ENCODE measurements at places on chromosomes 1 and 21. TPM values are rescaled to one million over a fixed set of nuclear protein-coding genes. Genes with fewer than 3 reads are reported as not detected.

DNA sequence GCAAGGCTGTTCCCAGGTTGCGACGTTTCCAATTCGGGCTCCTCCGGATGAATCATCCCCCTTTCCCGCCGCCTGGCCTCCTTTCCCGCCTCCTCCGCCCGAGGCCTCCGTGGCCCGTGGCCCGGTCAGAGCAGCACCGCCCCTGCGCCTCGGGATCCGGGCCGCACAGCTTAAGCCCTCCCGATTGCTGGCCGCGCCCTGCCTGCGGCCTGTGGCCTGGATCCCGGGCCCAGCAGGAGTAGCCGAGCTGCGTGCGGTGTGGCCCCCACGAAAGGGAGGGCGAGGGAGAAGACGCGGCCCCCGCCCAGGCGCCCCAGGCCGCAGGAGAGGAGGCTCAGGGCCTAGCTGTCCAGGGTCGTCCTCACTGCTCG lies 1.0 kb downstream of the TMEM200B start:
- peaks cover 6% of the 10 kb centered on the region for H3K4me1 ChIP-seq
- H3K27ac ChIP-seq, result peak overlapping the region; percentile 63
- H3K27me3 ChIP-seq, result peaks cover 16% of the 10 kb centered on the region
- H3K4me3 ChIP-seq, result peak overlapping the region; percentile 77
- peak; percentile 79 for DNase-seq

Gene SRGAP2C
- total RNA-seq, result 4.1 TPM

GRCh38 chr1:25766721-25767436 lies 33.1 kb upstream of the SELENON start:
- no peaks in the 10 kb centered on the region for H3K27me3 ChIP-seq
- no peak for DNase-seq
- H3K36me3 ChIP-seq, result no peaks in the 10 kb centered on the region
- H3K4me3 ChIP-seq, result no peak overlapping the region
- H3K27ac ChIP-seq, result peak overlapping the region; percentile 27
- H3K4me1 ChIP-seq, result peaks cover 23% of the 10 kb centered on the region

DNA sequence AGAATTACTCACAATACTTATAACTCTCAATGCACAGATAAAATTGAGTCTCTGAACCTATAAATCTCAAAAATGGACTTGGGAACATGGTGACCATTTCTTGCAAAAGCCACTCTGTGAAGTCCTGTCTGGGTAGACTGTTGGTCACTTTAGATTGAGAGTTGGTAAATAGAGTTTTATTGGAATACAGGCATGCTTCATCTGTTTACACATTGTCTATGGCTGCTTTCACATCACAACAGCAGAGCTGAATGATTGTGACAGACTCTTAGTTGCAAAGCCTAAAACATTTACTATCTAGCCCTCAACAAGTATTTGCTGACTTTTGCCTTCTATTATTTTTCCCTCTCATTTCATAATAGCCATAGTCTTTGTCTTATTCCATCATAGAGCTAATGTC lies 24.1 kb upstream of the ASPM start:
- H3K4me1 ChIP-seq, result no peaks in the 10 kb centered on the region
- H3K4me3 ChIP-seq, result no peak overlapping the region
- no peak for DNase-seq

DNA sequence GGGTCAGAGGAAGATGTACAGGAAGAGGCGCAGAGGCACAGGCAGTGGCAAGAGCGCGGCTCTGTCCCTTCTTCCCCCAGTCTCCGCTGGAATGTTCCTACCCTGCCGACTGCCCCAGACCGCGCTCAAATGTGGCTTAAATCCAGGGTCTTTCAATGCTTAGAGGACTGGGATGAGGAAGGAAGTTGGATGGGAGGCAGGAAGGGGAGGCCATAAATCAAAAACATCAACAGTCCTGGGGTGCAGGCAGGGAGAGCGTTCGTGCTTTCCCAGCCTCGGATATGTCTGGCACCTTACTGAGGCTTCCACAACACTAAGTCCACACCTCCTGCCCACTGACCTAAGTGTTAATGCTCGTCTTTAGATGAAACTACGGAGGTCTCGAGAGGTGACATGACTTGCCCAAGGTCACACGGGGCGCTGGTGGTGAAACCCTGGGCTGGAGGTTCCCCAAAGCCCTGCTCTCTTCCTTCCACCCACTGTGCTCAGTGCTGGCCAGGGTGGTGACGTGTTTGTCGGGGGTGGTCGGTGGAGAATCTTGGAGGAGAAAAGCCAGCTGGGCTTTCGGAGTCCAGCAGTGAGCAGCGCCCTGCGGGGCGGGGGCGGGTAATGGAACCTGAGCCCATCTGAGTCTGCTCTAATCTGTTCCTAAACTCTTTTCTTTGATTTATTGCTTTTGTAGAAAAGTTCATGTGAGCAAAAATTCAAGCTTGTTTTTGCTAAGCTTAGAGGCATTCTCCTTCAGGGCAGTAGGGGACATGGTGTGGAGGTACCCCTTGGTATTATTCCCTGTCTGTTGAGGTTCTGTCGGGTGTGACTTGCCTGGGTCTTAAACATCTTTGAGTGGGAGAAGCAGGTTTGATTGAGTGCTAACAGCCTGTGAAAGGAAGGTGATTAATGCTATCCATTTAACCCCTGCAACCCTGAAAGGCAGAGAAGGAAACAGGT lies 708 bp downstream of the CDA start:
- DNase-seq, result peak; percentile 75
- no peak overlapping the region for H3K27ac ChIP-seq
- H3K27me3 ChIP-seq, result no peaks in the 10 kb centered on the region
- H3K36me3 ChIP-seq, result no peaks in the 10 kb centered on the region
- H3K4me3 ChIP-seq, result peak overlapping the region; percentile 36

GRCh38 chr1:156052862-156053767 lies 483 bp downstream of the UBQLN4 start:
- peak overlapping the region; percentile 96 for H3K27ac ChIP-seq
- H3K4me1 ChIP-seq, result peaks cover 28% of the 10 kb centered on the region
- no peaks in the 10 kb centered on the region for H3K27me3 ChIP-seq
- H3K4me3 ChIP-seq, result peak overlapping the region; percentile 97
- peak; percentile 67 for DNase-seq

Gene TLR5
- total RNA-seq, result 3.1 TPM

Gene PCP4
- not detected for total RNA-seq

DNA sequence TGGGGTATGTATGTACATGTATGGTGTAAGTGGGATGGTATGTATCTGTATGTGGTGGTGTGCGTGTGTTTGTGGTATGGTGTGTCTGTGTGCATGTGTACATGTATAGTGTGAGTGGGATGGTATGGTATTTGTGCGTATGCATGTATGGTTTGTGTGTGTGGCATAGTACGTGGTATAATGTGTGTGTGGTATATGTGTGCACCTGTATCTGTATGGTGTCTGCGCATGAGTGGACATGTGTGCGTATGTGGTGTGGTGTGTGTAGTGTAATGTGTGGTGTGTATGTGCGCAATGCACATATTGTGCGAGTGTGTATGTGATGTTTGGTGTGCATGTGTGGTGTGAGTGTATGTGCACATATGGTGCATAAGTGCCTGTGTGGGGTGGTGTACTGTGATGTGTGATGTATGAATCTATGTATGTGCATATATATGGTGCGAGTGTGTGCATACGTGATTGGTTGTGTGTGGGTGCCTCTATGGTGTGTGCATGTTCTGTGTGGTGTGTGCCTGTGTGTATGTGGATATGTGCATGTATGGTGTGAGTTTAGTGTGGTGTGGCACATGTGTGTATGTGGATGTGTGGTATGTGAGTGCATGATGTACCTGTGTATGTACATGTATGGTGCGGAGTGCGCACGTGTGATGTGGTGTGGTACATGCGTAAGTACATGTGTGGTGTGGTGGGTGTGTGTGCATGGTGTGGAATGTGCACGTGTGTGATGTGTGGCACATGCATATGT lies 38.8 kb downstream of the WDR4 start:
- H3K36me3 ChIP-seq, result peaks cover 39% of the 10 kb centered on the region
- no peak overlapping the region for H3K27ac ChIP-seq
- peak overlapping the region; percentile 11 for H3K4me3 ChIP-seq
- no peaks in the 10 kb centered on the region for H3K27me3 ChIP-seq
- H3K4me1 ChIP-seq, result peaks cover 9% of the 10 kb centered on the region

DNA sequence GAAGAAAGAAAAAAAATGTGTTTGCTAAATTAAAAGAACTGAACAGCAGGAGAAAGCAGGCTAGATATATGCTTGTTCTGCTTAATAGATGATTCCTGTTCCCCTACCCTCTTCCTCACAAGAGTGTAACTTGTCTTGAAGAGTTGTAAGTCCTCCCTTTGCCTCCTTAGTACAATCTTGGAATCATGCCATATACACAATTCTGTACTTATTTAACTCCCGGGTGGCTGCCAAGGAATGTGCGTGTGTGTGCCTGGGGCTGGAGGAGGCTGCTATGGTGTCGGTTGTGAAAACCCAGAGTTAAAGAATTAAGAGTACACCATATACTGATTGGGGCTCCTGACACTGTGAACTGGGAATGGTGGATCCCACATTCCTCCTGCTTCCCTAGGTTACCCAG lies 194.2 kb downstream of the SIPA1L2 start:
- H3K27ac ChIP-seq, result no peak overlapping the region
- H3K36me3 ChIP-seq, result peaks cover 58% of the 10 kb centered on the region
- no peak overlapping the region for H3K4me3 ChIP-seq
- peaks cover 16% of the 10 kb centered on the region for H3K4me1 ChIP-seq

DNA sequence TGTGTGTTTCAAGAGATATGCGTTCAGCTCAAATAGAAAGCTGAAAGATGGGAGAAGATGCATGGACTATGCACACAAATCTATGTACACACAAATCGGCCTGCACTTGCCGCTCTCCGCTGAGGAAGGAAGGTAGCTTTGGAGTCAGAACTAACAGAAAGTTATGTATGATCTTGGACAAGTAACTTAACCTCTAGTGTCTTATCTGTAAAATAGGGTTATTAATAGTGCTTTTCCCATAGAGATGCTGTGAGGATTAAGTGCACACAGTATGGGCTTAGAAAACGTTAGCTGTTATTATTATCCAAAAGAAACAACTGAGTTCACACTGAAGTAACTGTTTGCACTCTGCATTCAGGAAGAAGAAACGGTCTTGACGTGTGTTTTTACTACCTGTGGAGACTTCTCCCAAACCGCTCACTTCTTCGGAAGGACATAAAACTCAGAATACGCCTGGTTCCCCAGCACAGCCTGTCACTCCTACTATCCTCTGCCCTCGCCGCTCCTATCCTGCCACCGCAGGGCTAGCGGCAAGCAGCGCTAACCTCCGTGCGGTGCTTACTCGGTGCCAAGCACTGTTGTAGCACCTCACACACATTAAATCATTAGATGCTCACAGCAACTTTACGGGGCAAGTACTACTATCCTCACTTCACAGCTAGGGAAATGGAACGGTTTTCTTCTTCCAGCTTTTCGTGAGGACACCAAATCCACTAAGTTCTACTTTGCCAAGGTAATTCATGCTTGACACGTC lies 1.3 kb downstream of the TGFBR3 start:
- H3K4me3 ChIP-seq, result peak overlapping the region; percentile 77
- no peaks in the 10 kb centered on the region for H3K27me3 ChIP-seq
- peak; percentile 27 for DNase-seq
- H3K36me3 ChIP-seq, result no peaks in the 10 kb centered on the region

- no peak overlapping the region for H3K27ac ChIP-seq
- no peak overlapping the region for H3K4me3 ChIP-seq
- no peak for DNase-seq
Observed at GRCh38 chr1:44296086-44296485, 59.0 kb downstream of the ERI3 start.

GRCh38 chr1:4684864-4685522 lies 30.6 kb downstream of the AJAP1 start:
- no peak overlapping the region for H3K4me3 ChIP-seq
- no peaks in the 10 kb centered on the region for H3K36me3 ChIP-seq
- no peaks in the 10 kb centered on the region for H3K4me1 ChIP-seq
- no peak overlapping the region for H3K27ac ChIP-seq

GRCh38 chr1:163068716-163069115 lies 445 bp upstream of the RGS4 start:
- H3K27me3 ChIP-seq, result no peaks in the 10 kb centered on the region
- H3K4me3 ChIP-seq, result peak overlapping the region; percentile 44
- peaks cover 11% of the 10 kb centered on the region for H3K4me1 ChIP-seq

DNA sequence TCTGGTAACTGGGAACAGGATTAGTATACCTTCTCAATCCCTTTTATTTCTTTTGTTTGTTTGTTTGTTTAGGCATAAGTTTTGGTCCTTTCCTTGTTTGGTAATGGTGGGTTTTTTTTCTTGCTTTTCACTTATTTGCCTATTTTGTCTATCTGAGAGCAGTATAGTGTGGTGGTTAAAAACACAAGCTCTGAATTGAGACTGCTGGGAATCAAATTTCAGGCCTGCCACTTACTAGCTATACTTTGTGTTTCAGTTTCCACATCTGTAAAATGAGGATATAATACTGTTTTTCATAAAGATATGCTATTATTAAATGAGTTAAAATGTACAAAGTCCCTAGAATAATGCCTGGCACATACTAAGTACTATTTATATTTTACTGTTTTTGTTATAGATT lies 81.6 kb upstream of the IVNS1ABP start:
- DNase-seq, result no peak
- no peak overlapping the region for H3K4me3 ChIP-seq
- no peaks in the 10 kb centered on the region for H3K27me3 ChIP-seq
- H3K4me1 ChIP-seq, result no peaks in the 10 kb centered on the region

- no peak overlapping the region for H3K27ac ChIP-seq
- DNase-seq, result no peak
- H3K27me3 ChIP-seq, result no peaks in the 10 kb centered on the region
- H3K4me3 ChIP-seq, result no peak overlapping the region
Observed at GRCh38 chr1:156203331-156203730, 9.4 kb downstream of the SLC25A44 start.

DNA sequence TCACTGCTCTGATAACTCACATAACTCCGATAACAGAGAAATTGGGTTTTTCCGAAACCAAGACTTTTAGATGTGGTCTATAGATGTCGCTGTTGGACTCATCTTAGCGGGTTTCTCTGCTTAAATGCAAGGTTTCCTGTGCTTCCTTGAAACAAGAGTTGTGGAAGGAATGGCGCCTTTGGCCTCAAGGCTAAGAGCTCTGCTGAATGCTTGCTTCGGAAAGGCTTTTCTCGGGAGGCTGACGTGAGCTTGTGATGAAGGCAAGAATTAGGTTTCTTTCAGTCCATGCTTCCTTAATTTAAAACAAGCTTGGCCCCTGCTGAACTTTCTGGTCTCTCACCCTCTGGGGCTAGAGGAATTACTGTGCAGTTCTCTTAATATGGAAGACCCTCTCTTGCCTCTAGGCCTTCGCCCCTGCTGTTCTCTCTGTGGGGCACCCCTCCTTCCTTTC lies 113.5 kb downstream of the MAP3K21 start:
- H3K4me3 ChIP-seq, result no peak overlapping the region
- H3K4me1 ChIP-seq, result no peaks in the 10 kb centered on the region
- DNase-seq, result no peak
- H3K27me3 ChIP-seq, result no peaks in the 10 kb centered on the region
- no peak overlapping the region for H3K27ac ChIP-seq

DNA sequence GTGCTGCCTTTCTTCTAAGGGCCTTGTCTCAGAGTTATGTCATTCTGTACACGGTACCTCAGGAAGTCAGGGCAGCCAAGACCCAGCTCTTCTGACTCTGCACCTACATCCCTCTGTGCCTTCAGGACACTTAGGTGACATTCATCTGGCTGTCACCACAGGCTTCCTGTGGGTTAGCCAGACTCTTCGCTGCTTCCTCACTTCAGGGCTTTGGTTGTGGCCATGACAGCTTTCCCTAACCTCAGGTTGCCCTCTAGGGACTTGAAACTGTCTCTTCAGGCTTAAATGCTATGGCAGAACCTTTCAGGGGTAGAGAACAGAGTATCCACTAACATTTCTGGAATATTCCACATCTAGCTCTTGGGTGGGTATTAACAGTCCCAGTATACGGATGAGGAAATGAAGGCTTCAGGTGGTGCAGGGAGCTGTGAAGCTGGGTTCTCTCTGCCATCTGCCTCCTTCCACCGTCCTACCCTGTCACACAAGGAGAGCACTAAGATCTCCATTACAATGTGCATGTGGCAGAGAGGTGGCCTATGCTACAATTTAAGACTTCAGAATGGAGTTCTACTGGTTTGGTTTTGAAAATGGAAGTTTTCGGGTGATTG lies 9.9 kb downstream of the TSSK3 start:
- no peaks in the 10 kb centered on the region for H3K4me1 ChIP-seq
- DNase-seq, result no peak
- H3K27me3 ChIP-seq, result no peaks in the 10 kb centered on the region
- H3K4me3 ChIP-seq, result no peak overlapping the region
- no peak overlapping the region for H3K27ac ChIP-seq

Measured in psoas muscle (tissue), 8 donors.